ENCODE measurements at places on chromosomes 12 and 14.
A peak's percentile ranks its signal among the peaks of the same experiment; 100 is the strongest.

GRCh38 chr14:105151838-105152793 lies 16.5 kb downstream of the JAG2 start:
- no peak for ATAC-seq

DNA sequence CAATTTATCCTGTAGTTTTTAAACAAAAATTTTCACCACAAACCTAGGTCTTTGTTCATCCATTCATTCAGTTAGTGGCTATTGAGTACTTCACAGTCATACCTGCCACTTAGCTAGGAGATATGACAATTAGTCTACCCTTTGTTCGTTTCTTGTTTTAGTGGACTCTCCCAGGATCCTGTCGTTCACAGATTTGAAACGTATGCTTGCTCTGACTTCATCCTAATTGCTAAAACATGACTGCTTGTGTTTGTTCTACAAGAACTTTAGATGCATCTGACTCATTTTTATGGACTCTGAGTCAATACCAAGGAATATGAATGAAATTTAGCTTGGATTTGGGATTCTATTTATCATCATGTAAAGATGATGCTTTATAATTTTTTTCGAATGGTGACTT lies 69.5 kb downstream of the TBC1D30 start:
- no peak for ATAC-seq

DNA sequence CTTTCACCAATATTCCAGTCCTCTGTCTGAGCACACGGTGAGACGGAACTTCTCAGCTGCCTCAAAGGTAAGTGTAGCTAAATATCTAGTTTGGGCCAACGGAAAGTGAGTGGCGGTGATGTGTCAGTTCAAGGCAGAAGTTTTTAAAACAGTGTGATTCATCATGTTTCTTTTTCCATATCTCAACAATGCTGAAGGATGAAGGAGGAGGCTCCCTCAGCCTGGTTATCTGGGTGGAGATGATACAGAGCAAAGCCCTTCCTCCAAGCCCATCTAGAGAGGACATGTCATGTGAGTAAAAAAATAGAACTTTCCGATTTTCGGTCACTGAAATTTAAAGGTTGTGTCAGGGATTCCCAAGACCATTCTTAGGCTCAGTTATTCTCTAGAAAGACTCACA lies 13.1 kb upstream of the ANP32D start:
- ATAC-seq, result no peak

DNA sequence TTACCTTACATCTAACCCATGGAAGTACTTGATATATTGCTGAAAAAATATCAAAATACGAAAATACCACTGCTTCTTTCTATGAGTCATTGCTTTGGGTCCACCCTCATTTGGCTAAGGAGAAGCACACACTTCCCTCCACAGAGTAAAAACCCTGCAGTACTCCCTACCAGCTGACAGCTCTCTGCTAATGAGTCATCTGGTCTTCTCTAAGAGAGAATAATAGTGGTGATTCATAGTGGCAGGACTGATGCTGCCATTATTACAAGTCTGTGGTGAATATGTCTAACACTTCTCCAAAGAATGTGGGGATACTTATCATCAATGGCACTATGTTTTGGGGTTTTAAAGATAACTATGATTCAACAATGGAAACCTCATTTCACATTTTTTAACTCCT lies 90.7 kb downstream of the PPFIA2 start:
- ATAC-seq, result peak; percentile 55

GRCh38 chr14:105537580-105538474 lies 11.4 kb downstream of the TMEM121 start:
- ATAC-seq, result peak; percentile 76

DNA sequence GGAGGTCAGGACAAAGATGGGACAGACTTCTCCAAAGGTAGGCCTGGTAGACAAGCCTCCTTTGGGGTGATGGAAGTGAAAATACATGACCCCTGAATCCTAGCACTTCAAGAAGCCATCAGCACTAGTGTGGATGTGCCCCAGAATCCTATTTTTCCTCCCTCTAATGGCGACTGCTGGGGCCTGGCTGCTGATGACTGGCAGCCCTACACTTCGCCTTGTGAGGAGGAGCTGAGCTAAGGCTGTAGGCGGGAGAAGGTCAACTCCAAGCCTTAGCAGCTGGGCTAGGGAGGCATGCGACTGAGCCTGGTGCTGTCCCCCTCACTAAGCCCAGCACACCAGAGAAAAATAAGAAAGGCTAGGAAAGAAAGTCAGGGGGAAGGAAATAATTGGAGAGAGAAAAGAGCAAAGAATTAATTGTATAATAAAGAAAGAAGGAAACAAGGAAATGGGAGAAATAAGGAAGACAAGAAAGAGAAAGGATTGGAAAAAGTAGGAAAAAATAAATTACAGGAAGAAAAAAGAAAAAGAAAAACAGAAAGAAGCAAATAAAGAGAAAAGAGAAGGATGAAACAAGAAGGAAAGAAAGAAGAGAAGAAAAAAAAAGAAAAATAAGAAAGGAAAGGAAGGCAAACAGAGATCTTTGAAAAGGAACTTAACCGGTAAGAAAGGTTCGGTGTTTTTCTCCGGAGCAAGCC lies 4.7 kb upstream of the HOXC10 start:
- ATAC-seq, result no peak
